ENCODE measurements at places on chromosomes 7 and 10. TPM values are rescaled to one million over a fixed set of nuclear protein-coding genes. Genes with fewer than 3 reads are reported as not detected.

Gene MSANTD7
- total RNA-seq: 16.1 TPM

Gene SPDYE11
- not detected for total RNA-seq

Gene WDR86
- total RNA-seq: 0.43 TPM

Gene INMT
- not detected for total RNA-seq

Gene PRKAR2B
- 1.4 TPM for total RNA-seq

Gene C10orf53
- total RNA-seq: not detected

Gene SNCG
- total RNA-seq: not detected

Gene LRRC4
- total RNA-seq: 0.68 TPM

Gene GIMAP5
- total RNA-seq: 48.3 TPM

Gene PRKCQ
- total RNA-seq: 45.2 TPM

Gene OR2A1
- not detected for total RNA-seq

Gene MCM7
- total RNA-seq: 393 TPM

Gene GPR15LG
- total RNA-seq: not detected

Gene GPR146
- 1.6 TPM for total RNA-seq

Gene PNLIPRP3
- not detected for total RNA-seq

Gene KCP
- 0.12 TPM for total RNA-seq

Gene SLC25A40
- 47.9 TPM for total RNA-seq

Gene AKR1C4
- not detected for total RNA-seq

Gene ZNF25
- 7.4 TPM for total RNA-seq

Gene SRPK2
- 40.6 TPM for total RNA-seq

Gene PON1
- not detected for total RNA-seq

Gene PI4K2A
- 13.2 TPM for total RNA-seq

Gene GIMAP2
- total RNA-seq: 38.8 TPM

Gene GPRIN2
- not detected for total RNA-seq

Gene PBLD
- 1.2 TPM for total RNA-seq

Gene CALML3
- not detected for total RNA-seq

Gene DEPP1
- total RNA-seq: 0.34 TPM

Gene TIAL1
- total RNA-seq: 177 TPM

Gene MNX1
- total RNA-seq: not detected

Gene GRID1
- not detected for total RNA-seq

Gene PPP1R3C
- 0.07 TPM for total RNA-seq

Gene CFTR
- total RNA-seq: not detected

Gene ORC5
- 18.2 TPM for total RNA-seq

Gene FAM237B
- not detected for total RNA-seq

Gene ATOH7
- not detected for total RNA-seq

Gene INA
- 0.15 TPM for total RNA-seq

Gene PVRIG
- total RNA-seq: 21.0 TPM

Gene DGKI
- total RNA-seq: 7.0 TPM

Gene INSYN2A
- not detected for total RNA-seq

Gene STEAP1
- 0.50 TPM for total RNA-seq

Gene RAB18
- total RNA-seq: 51.7 TPM

Gene HSPA12A
- 0.41 TPM for total RNA-seq

Gene ANKRD22
- 0.24 TPM for total RNA-seq

Gene TMUB1
- total RNA-seq: 53.8 TPM

Gene NFE2L3
- total RNA-seq: 27.3 TPM

Gene PSD
- 4.2 TPM for total RNA-seq

Gene NRCAM
- not detected for total RNA-seq

Gene ZMYND11
- 15.9 TPM for total RNA-seq

Gene C10orf90
- not detected for total RNA-seq

All from activated CD4-positive, alpha-beta memory T cell treated with anti-CD3 and anti-CD28 coated beads for 36 hours (primary cell).